Activated CD8-positive, alpha-beta T cell treated with anti-CD3 and anti-CD28 coated beads, Interleukin-2, amount 10 ng/mL, durations not matched to agents 7 days and 5 days (primary cell): ENCODE measurements at places on chromosomes 3 and 15.

DNA sequence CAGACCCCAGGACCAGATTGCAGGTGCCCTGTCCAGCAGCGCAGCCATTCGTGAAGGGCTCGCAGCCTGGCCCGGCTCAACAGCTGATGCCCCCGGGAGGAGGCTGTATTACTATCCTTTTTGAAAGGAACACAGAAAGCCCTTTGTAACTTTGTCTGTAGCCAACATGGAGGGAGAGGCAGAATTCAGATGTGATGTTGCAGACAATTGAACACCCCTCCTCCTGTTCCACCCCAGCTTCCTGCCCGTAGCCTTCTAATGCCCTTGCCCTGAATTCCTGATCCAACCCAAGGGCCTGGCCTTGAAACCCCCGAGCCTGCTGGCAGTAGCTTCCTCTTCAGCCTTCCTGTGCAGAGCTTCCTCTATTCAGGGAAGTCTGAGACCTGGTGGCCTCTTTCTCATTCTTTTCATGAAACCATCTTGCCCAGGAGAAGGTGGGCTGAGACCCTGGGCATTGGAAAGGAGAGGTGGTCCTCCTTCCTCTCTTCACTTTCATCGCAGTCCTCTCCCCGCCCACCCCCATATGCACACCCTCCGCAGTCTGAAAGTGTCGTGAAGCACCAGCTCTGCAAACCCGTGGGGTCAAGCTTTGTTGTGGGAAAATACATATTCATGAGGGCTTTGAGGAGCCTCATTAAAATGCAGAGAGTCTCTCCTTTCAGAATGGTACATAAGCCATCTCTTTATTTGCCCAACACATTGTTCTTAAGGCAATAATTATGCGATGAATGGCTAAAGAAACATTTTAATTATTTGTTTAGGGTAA is 109.2 kb downstream of the APBA2 start:
- DNase-seq: no peak

DNA sequence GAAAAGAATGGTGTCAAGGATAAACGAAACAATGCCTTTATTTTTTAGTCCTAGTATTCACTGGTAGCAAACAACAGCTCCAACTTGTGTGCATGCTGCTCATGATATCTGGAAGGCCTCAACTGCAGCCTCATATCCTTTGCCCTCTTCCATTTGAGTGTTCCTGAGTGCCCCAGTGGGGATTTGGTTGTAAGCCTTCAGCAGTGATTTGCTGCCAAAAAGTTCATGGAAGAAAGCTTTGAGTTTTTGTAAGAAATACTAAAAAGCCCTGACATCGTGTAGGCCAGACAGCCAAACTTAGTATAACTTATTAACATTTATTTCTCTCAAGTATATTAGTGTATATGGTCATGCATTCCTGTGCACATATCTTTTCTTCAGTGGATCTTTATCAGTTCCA is 30.0 kb downstream of the MFSD1 start:
- DNase-seq: no peak

DNA sequence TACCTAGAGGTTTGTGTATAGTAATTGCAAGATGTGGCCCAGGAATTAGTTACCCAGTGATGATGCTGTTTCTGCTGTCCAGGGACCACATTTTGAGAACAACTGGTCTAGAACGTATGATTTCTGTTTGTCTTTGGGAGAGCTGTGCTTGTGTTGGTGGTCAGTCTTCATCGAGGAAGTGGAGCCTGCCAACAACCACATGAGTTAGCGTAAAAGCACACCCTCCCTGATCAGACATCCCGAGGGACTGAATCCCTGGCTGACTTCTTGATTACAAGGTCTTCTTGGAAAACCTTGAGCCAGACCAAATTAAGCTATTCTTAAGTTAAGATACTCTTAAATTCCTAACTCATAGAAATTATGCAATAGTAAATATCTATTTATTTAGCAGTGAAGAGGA is 81.7 kb upstream of the ZPLD1 start:
- no peak for DNase-seq

DNA sequence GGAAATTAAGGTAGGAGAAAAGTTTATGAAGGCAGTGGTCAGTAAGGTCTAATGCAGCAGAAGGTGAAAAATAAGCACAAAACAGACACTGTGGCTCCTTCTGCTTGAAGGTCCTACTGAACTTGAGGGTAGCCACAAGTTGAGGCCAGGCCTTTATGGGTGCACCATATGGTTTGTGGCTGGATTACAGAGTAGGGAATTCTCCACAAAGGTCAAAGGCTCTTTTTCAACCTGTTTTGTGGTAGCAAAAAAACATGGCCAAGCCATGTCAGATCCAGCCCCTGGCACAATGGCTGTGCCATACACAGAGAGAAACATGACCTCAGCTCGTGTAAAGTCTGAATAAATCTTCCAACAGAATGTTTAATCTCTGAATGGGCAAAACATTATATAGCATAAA is 214.0 kb downstream of the SATB1 start:
- no peak for DNase-seq
